Fibroblast of pulmonary artery (primary cell): ENCODE measurements at places on chromosomes 4 and X.

DNA sequence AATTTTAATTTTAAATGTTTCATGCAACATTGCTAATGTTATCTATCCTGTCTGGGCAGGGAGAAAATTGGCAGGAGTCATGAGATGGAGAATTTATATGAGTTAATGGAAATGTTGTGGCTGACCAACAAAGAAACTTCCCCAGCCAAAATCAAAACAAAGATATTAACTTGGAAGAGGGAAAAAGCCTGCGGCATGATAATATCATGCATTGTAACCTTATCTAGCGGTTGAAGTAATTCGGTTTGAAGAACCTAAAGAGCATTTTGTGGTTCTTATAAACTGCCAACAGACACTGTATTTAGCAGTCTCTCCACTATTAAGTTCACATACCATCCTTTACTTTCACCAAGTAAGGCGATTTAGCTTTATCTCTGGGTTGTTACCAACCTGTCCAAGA, 42.3 kb downstream of the DKK2 start:
- DNase-seq = no peak

DNA sequence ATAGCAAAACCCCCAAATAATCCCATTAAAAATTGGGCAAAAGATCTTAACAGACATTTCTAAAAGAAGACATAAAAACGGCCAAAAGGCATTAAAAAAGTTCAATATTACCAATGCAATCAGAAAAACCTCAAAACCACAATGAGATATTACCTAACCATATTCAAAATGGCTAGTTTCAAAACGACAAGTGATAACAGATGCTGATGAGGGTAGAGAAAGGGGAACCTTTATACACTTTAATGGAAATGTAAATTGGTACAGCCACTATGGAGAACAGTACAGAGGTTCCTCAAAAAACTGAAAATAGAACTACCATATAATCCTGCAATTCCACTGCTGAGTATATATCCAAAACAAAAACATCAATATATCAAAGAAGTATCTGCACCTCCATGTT, 6.2 kb downstream of the AADAT start:
- no peak for DNase-seq

DNA sequence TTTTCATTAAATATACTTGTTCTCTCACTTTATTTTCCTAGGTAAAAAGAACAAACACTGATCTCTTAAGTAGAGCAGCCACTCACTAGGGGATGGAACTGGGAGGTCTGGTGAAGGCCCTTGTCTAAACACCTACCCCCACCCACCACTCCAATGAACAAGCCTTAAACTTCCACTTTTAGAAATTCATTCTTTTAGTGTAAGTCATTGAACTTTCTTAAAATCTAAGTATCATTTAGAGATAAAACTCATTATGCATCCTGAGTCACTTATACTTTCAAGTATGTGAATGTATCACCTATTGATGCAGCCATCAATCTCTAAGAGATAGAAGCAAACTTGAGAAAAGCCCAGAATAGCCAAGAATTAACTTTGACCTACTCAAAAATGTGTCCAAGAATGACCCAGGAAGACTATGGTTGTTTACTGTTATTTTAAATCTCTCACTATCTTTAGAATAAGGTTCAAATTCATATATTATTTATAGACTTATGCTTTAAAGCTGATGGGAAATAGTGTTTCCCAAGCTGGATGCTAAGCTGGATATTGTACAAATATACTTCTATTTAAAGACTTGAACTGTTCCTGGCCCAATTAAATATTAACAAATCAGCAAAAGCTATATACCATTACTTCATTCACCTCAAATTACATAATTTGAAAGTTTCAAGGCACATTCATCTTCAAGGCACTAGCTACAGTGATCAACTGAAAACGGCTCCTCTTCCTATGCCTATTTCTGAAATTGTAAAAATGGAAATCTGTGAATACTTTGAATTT, 49.5 kb downstream of the CAMK2D start:
- DNase-seq = no peak

GRCh38 chr4:38752941-38753806, 29.6 kb downstream of the TLR10 start:
- peak; percentile 98 for DNase-seq

GRCh38 chrX:154352466-154352865, 22.0 kb downstream of the FLNA start:
- no peak for DNase-seq

DNA sequence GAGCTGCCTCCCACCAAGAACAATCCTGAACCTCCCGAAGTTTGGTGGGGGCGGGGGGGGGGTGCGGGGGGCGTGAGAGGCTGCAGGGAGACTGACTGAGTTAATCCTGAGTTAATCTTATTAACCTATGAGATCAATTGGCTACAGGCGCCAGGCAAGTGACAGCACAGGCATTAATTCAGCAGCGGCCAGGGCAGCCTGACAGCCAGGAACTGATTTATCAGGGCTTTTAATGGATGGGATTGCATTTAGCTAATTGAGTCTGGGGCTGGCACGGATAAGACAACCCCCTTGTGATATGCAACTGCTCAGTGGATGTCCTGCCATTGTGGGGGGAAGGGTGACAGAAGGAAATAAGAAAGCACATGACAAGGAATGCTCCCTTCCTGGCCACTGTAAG, 16.3 kb downstream of the RTL5 start:
- no peak for DNase-seq
